ENCODE measurements at places on chromosomes 3 and 15.

DNA sequence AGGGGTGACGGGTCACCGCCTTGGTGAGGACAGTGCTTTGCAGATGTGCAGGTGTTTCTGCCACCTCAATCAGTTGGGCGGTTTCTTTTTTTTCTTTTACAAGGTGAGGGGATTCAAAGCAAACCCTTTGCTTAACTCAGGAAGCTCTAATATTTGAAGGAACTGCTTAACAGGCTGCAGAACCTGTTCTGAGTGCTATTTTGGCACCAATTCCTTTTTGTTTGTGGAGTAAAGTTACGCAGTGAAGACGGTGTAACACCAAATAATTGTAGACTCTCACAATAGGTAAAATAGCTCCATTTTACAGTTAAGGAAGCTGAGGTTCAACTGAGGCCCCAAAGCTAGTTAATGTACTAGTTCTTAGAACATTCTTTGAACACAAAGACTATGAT, 6.6 kb downstream of the GHRL start:
- DNase-seq: no peak

DNA sequence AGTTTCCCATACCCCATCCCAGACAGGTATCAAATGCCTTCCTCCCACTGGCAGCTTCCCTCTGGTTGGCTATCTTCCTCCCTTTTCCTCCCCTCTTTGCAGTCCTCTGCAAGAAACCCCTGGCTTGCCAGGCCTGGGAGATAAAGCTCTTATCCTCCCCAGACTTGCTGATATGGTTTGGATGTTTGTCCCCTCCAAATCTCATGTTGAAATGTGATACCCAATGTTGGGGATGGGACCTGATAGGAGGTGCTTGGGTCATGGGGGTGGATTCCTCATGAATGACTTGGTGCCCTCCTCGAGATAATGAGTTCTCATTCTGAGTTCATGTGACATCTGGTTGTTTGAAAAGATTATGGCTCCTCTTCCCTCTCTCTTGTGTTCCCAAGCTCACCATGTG, 32.2 kb upstream of the SNRK start:
- DNase-seq: no peak

DNA sequence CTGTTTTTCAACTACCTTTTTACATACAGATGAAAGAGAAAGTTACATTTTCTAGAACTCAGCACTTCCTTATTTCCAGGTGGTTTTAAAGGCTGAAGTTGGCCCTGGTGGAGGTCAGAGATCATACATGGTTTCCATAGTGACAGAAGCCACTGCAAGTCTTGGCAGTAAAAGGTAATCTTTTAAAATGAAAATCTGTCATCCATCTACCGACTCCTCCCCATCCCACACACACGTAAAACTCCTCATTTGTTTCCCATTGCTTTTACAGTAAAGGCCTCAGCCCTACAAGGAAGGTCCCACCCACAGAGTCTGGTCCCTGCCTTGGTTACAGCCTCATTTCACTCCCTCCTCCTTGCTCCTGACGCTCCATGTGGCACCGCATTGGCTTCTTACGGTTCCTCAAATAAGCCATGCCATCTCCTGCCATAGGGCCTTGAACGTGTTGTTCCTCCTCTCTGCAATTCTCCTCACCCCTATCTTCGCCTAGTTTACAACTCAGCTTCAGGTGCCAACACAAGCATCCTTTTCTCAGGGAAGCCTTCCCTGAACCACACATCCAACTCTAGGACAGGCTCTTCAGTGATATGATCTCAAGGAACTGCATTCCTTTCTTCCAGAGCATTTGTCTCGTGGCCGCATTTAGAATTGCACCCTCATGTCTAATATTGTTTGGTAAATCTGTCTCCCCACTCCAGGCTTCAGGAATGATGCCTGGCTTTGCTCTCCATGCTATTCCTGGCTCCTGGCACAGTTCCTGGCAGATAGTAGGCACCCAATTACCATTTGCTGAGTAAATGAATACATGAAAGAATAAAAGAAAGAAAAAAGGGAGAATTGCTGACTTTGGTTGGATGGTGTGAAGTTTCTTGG, 2.6 kb downstream of the CYP19A1 start:
- DNase-seq: no peak

- DNase-seq: no peak
Measured at GRCh38 chr3:194246709-194247349, 104.3 kb downstream of the CPN2 start.

DNA sequence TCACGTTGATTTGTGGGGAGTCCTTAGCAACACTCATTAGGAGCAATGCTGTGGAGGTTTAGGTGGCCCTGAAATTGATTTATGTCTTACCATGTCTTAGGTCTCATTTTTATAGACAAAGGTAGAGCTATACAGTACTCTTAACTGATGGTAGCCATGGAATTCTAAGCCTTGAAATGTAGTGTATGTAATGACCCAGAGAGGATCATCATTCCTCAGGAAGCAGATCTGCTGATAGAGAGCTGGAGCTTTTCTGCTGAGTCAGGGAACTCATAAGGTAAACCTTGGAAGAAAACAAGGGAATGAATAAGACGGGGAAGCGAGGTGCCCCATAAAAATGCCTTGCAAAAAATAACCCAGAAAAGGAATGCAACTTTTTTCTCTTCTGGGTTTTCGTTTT, 34.0 kb upstream of the ZNF639 start:
- no peak for DNase-seq

DNA sequence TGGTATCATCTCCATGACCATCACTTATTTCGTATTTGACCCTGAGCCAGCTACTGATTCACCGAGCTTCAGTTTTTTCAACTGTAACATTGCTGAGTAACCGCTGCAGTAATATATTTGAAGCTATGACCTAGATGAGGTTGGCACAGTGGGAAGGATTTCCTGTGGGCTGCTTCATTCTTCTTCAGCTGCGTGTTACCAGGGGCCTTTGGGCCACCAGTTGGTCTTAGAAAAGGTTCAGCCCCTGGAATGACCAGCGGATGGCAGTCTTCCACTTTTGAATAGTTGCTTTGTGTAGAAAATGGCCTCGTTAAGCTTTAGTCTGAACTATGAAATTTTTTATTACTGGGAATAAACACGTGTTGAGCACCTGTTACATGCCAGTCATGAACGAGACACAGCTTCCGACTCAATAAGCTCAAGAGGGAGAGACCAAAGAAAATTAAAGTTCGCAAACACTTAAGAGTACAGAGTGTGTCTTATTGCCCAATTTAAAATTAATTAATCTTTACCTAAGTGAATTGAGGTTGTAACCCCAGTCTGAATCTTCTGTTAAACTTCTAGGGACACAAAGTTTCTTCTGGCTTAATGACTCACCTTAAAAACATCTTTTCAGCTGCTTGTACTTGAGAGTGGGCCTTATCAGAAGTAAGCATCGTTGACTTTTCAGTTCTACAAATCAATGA, 57.6 kb upstream of the NR2E3 start:
- DNase-seq: peak; percentile 96

GRCh38 chr3:66144568-66145407, 76.0 kb upstream of the SLC25A26 start:
- DNase-seq: no peak

DNA sequence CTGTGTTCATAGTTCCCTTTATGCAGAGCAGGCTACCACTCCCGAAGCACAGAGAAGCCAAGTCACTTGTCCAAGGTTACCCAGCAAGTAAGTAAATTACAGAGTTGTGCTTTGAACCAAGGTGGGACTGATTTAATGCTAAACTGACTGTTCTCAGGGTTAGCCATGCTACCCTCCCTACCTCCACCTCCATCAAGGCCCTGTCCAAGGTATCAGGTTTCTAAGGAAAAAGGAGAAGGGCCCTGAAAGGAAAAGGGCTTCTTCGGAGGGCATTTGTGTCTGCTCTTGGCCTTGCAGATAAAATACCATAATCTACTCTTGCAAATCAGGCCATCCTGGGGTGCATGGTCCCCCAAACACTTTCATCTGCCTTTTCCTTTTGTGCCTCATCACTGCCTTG, 288.1 kb upstream of the LRRFIP2 start:
- DNase-seq: no peak

Measured in SW 1271 (cell line).